ENCODE measurements at places on chromosomes 4 and X.

DNA sequence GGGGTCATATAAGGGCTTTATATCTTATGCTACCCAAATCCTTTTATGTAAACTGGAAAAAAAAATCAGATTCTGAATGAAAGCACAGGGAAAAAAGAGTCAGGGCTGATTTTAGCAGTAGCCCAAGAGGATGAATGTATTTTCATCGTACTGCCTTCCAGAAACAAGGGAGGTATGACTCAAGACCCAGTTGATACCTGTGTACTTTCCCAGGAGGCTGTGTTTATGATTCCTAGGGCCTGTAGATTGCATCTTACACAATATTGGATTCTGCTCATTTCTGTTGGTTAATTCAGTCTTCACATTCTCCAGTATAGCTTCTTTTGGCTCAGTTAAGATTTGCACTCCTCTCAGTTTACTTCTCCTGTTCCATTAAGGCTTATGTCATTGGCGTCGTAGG, 127.9 kb upstream of the LIMCH1 start:
- peaks cover 6% of the 10 kb centered on the region for H3K27me3 ChIP-seq
- H3K36me3 ChIP-seq = no peaks in the 10 kb centered on the region
- H3K27ac ChIP-seq = peak overlapping the region; percentile 86
- H3K4me1 ChIP-seq = peaks cover 81% of the 10 kb centered on the region
- DNase-seq = no peak

- peaks cover 85% of the 10 kb centered on the region for H3K27me3 ChIP-seq
- H3K4me1 ChIP-seq = peaks cover 16% of the 10 kb centered on the region
- no peaks in the 10 kb centered on the region for H3K36me3 ChIP-seq
- H3K4me3 ChIP-seq = peak overlapping the region; percentile 72
- H3K27ac ChIP-seq = no peak overlapping the region
- DNase-seq = no peak
Observed at GRCh38 chrX:137549851-137550664, 15.9 kb upstream of the ZIC3 start.

- peaks cover 23% of the 10 kb centered on the region for H3K4me1 ChIP-seq
- no peaks in the 10 kb centered on the region for H3K27me3 ChIP-seq
- peaks cover 60% of the 10 kb centered on the region for H3K36me3 ChIP-seq
Observed at GRCh38 chr4:153564630-153565525, 98.7 kb downstream of the TMEM131L start.

DNA sequence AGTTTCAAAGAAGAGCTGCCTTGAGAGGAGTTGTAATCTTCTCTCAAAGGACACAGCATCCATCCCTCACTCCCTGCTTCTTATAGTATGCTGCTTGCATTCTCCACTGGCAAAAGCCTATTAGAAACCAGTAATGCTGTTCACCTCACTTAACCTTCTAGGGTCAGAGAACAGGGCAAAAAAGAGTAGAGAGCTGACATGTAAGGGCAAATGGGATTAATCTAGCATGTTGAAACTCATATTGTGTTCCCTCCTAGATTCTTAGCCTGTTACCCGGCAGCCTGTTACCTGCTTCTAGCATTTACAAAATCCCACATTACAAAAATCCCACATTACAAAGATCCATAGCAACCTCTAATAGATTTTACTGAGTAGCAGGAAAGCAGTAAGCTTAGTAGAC, 244.7 kb downstream of the SLC7A11 start:
- H3K36me3 ChIP-seq = no peaks in the 10 kb centered on the region
- H3K4me3 ChIP-seq = no peak overlapping the region
- DNase-seq = no peak
- no peaks in the 10 kb centered on the region for H3K4me1 ChIP-seq

GRCh38 chrX:45309096-45309495, 108.4 kb upstream of the DIPK2B start:
- no peak overlapping the region for H3K4me3 ChIP-seq
- DNase-seq = no peak
- H3K36me3 ChIP-seq = no peaks in the 10 kb centered on the region
- H3K4me1 ChIP-seq = no peaks in the 10 kb centered on the region

- peak overlapping the region; percentile 5 for H3K4me3 ChIP-seq
- peaks cover 73% of the 10 kb centered on the region for H3K4me1 ChIP-seq
- no peak for DNase-seq
- no peak overlapping the region for H3K27ac ChIP-seq
- peaks cover 11% of the 10 kb centered on the region for H3K27me3 ChIP-seq
- H3K36me3 ChIP-seq = peaks cover 2% of the 10 kb centered on the region
Observed at GRCh38 chr4:3637326-3638016, 105.2 kb upstream of the LRPAP1 start.

- peaks cover 4% of the 10 kb centered on the region for H3K27me3 ChIP-seq
- no peaks in the 10 kb centered on the region for H3K36me3 ChIP-seq
- H3K4me1 ChIP-seq = no peaks in the 10 kb centered on the region
- no peak overlapping the region for H3K4me3 ChIP-seq
- no peak overlapping the region for H3K27ac ChIP-seq
Observed at GRCh38 chr4:61143461-61143860, 56.7 kb upstream of the ADGRL3 start.

DNA sequence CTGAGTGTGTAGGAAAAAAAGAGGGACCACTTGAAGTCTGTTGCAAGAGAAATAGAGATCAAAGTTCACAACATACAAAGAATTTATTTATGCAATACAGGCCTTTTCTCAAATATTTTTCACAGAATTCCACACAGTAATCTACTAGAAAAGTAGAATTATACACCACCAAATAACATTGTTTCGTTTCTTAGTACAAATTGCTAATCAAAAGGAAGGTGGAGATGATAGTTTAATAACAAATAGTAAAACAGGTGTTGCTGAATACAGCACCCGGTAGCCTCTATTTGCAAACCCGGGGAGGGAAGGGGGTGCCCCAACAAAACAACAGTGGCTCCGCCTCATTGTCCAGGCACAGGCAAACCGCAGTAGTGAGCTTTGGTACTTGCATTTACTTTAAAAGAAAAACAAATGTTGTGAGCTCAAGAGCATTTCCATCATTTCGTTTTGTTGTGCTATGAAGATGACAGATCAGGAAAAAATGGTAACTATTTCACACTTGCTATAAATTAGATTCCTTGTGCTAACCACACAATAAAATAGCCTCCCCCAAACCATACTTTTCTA, 186.4 kb downstream of the DCLK2 start:
- DNase-seq = no peak
- peaks cover 62% of the 10 kb centered on the region for H3K36me3 ChIP-seq
- no peak overlapping the region for H3K4me3 ChIP-seq

- H3K36me3 ChIP-seq = peaks cover 6% of the 10 kb centered on the region
- H3K4me1 ChIP-seq = peaks cover 8% of the 10 kb centered on the region
- H3K27me3 ChIP-seq = no peaks in the 10 kb centered on the region
- H3K4me3 ChIP-seq = no peak overlapping the region
- DNase-seq = no peak
Observed at GRCh38 chr4:125008676-125009075, 296.1 kb upstream of the ANKRD50 start.

DNA sequence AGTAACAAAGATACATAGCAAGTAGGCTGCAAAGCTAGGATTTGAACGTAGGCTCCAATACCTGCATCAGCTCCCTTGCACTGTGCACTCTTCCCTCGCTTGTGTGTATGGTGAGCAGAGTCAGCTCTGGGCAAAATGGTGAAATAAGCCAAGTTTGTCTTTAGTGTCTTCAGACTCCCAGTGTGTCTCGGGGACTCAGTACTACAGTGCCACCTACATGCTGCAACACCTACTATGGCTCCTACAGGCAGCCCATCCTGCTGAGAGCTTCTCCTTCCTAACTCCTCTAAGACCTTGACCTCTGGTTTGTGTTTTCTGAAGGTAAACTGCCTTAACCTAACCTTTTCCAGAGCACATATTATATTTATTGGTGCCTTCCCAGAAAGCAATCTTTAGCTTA, 42.5 kb downstream of the RTL9 start:
- no peaks in the 10 kb centered on the region for H3K27me3 ChIP-seq
- peaks cover 17% of the 10 kb centered on the region for H3K4me1 ChIP-seq
- no peak for DNase-seq
- H3K27ac ChIP-seq = no peak overlapping the region
- H3K4me3 ChIP-seq = no peak overlapping the region

DNA sequence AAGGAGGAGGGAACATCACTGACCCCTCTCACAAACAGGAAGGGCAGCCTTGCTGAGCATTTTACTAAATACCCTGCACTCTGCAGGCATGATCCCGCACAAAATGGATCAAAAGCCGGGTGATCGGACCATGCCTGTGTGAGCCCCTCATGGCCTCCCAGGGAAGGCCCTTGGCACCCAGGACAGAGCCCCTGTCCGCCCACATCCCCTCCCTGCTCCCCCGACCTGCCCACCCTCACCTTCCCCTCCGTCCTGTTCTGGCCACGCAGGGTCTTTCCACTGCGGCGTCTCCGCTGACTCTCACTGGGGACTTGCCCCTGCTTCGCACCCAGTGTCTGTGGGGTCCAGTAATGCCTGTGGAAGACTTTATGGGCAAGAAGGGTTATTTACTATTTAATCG, 105.0 kb downstream of the HMX1 start:
- H3K27ac ChIP-seq = no peak overlapping the region
- H3K4me1 ChIP-seq = peaks cover 13% of the 10 kb centered on the region
- no peak for DNase-seq
- H3K4me3 ChIP-seq = no peak overlapping the region
- H3K36me3 ChIP-seq = no peaks in the 10 kb centered on the region

DNA sequence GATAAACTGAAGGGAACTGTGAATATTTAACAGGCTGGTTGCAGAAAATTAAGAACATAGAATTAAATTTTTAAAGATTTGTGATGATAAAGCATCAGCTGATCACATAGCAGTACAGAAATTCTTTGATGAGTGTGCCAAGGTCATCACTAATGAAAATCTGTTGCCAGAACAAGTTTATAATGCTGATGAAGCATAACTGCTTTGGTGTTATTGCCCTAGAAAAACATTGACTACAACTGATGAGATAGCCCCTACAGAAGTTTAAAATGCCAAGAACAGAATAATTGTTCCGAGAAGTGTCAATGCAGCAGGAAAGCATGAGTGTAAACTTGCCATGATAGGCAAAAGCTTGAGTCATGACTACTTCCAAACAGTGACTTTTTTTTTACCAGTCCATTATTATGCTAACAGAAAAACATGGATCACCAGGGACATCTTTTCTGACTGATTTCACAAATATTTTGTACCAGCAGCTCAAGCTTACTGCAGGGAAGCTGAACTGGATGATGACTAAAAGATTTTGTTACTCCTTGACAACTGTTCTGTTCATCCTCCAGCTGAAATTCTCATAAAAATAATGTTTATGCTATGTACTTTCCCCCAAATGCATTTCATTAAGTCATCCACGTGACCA, 1136.6 kb downstream of the FAT4 start:
- no peak overlapping the region for H3K27ac ChIP-seq
- no peak for DNase-seq
- no peak overlapping the region for H3K4me3 ChIP-seq
